ENCODE measurements at places on chromosomes 6 and 20. TPM values are rescaled to one million over a fixed set of nuclear protein-coding genes. Genes with fewer than 3 reads are reported as not detected.

Gene TMEM170B
- total RNA-seq = 1.7 TPM

Gene PRICKLE4
- 5.1 TPM for total RNA-seq

Gene PPP1R3G
- 1.9 TPM for total RNA-seq

Gene WFDC5
- 3.2 TPM for total RNA-seq

Gene CLVS2
- under 0.01 TPM for total RNA-seq

Gene ADGRF1
- total RNA-seq = 51.8 TPM

Gene OSBPL2
- total RNA-seq = 51.9 TPM

Gene VSX1
- total RNA-seq = not detected

Gene UBE2J1
- total RNA-seq = 27.2 TPM

Gene NRSN2
- total RNA-seq = 8.0 TPM

Gene ID4
- 23.9 TPM for total RNA-seq

Gene ZBP1
- total RNA-seq = 1.7 TPM

Gene AIF1
- total RNA-seq = 2.4 TPM

Gene CCDC170
- 3.3 TPM for total RNA-seq

Gene CUL9
- 27.0 TPM for total RNA-seq

DNA sequence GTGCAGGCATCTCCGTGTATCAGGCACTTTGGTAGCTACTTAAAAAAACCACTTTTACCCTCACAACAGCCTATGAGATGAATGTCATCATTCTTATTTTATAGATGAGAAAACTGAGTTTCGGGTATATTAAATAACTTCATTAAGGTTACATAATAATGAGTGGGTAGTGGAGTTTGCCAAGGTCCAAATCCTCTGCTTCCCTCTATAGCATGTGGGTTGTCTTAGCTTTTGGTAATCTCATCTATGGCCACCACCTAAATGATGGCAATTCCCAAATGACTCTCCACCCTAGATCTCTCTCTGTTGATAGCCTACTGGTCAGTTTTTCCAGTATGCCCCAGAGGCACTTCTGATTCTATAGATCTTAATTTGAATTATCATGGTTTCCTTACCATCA, 3.7 kb upstream of the RNF144B start:
- no peak for DNase-seq

DNA sequence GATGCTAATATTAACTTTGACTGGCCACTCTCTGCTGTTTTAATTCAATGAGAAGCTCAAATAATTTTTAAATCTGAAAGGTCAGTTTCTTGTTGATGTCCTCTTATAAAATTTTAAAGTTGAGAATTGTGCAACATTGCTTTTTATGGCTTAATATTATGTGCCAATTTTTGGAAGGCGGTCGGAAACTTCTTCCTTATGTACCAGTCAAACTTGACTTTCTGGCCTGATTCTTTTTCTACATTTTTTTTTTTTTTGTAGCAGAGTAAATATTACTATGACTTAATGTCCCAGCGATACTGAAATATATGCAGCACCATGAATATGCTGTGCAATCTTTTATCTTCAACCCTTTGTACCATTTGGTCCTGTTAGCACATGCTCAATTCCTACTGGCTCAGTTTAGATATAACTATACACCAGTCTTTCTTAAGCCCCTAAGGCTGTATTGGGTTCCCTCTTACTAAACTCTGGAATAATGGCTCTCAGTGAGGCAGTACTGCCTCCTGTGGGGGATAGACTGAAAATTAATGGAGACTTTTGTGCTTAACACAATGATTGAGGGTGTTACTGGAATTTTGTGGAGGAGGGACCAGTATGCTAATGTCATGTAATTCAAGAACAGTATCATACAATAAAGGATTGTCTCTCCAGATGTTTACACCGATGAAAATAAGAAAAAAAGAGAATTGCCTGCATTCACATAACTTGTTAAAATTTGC, 156.4 kb upstream of the SYNCRIP start:
- no peak for DNase-seq

- DNase-seq = no peak
These were observed 20.0 kb upstream of the CDYL start for GRCh38 chr6:4756247-4756646.

GRCh38 chr6:150269130-150269856, 99.5 kb upstream of the IYD start:
- no peak for DNase-seq

- DNase-seq = no peak
These were observed 10.2 kb upstream of the EEF1A2 start for GRCh38 chr20:63509088-63509564.

DNA sequence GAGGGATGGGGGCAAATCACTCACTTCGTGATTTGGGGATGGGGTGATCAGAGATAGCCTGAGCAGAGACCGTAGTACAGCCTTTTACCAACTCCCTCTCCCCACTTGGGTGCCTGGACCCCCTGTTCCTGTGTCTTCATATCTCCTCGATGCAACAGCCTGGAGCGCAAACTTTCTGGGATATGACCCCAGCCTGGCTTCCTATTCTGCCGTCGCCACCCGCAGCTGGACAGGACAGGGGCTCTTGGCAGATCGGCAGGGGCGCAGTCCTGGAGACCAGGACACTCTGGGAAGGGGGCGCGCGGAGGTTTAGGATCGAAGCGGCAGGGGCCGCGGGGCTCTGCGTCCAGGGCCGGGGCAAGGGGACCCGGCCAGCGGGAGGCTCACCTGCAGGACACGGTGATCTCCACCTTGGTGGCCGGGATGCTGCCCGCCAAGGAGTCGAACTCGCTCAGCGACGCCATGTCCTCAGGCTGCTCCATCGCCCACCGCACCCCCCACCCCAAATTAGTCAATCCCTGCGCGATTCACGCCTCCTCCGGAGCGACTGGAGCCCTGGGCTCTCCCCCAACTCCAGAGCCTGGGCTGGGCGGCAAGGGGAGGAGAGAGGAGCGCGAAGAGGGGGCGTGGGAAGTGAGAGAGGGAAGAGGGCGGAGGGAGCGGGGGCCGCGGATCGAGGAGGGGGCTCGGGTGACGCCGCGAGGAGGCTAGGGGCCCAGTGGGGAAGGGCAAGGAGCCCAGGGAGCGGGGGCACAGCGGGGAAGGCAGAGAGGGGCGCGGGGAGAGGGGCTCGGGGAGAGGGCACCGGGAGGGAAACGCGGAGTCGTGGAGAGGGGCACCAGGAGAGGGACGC, at the start of gene CPNE5:
Gene CPNE5 (minus strand): TSS at position 549 of the 853 bp plus-strand sequence. CDS start 67 bp downstream, at position 482.
- DNase-seq = no peak

- DNase-seq = no peak
These were observed 140.8 kb downstream of the ZFAND3 start for GRCh38 chr6:37960139-37960935.

DNA sequence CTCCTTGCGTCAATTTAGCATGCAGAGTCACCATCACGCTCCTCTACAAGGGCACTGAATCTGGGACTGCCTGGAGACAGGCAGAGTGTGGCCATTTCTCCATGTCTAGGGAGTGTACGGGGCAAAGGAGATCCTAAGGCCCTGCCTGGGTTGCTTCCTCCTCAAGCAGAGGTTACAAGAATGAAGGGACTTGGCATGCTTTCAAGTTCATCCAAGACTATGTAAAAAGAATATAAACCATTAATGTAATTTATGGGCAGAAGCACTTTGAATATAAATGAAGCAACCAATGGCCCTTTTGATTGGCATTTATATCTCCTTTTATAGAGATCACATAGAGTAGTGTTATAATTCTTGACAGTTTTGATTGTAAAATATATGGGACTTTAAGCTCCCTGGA, 137.5 kb downstream of the BTBD3 start:
- DNase-seq = no peak

- no peak for DNase-seq
These were observed 94.4 kb downstream of the CD83 start for GRCh38 chr6:14212020-14212419.

- peak; percentile 18 for DNase-seq
These were observed 3.7 kb downstream of the PRSS16 start for GRCh38 chr6:27251112-27251605.

- no peak for DNase-seq
These were observed 55.7 kb downstream of the FAM217A start for GRCh38 chr6:4023240-4023639.

GRCh38 chr20:7144464-7144863, 377.0 kb downstream of the BMP2 start:
- no peak for DNase-seq

GRCh38 chr20:50722424-50723155, 8.8 kb upstream of the PARD6B start:
- DNase-seq = no peak

- no peak for DNase-seq
These were observed 358.3 kb upstream of the EYS start for GRCh38 chr6:66065313-66065712.

DNA sequence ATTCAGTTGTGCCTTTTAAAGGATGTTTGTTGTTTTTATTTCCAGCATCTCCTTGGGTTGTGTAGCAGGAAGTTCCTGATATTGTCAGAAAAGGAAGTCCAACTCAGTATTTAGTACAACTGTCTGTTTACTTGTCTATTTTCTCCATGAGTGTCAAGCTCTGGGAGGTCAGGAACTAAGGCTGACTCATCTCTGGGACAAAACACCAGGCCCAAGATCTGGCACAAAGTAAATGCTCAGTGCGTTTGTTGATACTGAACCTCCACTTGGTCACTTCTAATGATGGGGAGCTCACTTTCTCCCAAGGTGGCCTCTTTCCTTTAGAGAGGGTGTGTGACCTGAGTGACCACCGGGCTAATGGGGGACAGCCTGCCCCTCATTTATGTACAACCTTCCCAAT, 12.6 kb upstream of the PIGU start:
- no peak for DNase-seq

- no peak for DNase-seq
These were observed 49.5 kb upstream of the TULP4 start for GRCh38 chr6:158262755-158263154.

- no peak for DNase-seq
These were observed 149.5 kb downstream of the BFSP1 start for GRCh38 chr20:17381724-17382123.

DNA sequence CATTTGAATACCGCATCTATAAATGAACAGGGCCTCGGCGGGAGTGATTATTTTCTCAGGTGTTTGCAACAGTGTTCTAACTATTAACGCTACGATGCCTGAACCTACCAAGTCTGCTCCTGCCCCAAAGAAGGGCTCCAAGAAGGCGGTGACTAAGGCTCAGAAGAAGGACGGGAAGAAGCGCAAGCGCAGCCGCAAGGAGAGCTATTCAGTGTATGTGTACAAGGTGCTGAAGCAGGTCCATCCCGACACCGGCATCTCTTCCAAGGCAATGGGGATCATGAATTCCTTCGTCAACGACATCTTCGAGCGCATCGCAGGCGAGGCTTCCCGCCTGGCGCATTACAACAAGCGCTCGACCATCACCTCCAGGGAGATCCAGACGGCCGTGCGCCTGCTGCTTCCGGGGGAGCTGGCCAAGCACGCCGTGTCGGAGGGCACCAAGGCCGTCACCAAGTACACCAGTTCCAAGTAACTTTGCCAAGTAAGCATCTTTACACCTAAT, 70.9 kb downstream of the HFE start:
- peak; percentile 69 for DNase-seq

- no peak for DNase-seq
These were observed 3.1 kb downstream of the IFNGR1 start for GRCh38 chr6:137216106-137216505.

- no peak for DNase-seq
These were observed 8.0 kb upstream of the SNX3 start for GRCh38 chr6:108268845-108269244.

GRCh38 chr20:24762791-24763350, 186.2 kb upstream of the CST7 start:
- no peak for DNase-seq

DNA sequence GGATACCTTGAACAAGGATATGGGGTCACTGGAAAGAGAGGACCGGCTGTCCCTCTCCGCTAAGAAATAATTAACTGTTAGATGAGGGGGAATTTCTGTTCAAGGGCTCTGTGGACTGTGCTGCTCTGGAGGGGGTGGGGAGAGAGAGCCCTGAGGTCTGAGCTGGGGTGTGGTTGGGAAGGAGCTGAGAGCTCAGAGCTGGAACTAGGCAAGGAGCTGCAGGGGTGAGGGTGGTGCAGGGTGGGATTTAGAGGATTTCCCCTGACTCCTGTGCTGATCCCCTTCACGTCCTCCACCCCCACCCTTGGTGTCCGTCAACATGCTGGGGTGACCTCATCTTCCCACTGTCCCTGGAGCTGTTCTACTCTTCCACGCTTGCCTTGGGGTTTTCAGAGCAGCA, 52.5 kb downstream of the HLA-A start:
- DNase-seq = no peak

DNA sequence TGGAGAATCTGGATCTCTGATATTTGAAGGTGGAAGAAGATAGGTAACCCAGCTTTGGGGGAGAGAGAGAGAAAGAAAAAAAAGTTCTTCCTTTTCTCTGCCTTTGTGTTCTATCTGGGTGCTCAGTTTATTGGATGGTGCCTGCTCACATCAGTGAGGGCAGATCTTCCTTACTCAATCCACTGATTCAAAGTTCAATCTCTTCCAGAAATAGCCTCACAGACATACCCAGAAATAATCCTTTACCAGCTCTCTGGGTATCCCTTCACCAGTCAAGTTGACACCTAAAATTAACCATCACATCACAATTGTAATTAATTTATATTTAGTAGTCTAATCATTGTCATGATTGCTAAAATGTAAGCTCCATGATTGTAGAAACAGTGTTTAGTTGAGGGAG, 189.1 kb downstream of the EPM2A start:
- DNase-seq = no peak

- no peak for DNase-seq
These were observed 189.3 kb upstream of the ARG1 start for GRCh38 chr6:131383421-131384411.

DNA sequence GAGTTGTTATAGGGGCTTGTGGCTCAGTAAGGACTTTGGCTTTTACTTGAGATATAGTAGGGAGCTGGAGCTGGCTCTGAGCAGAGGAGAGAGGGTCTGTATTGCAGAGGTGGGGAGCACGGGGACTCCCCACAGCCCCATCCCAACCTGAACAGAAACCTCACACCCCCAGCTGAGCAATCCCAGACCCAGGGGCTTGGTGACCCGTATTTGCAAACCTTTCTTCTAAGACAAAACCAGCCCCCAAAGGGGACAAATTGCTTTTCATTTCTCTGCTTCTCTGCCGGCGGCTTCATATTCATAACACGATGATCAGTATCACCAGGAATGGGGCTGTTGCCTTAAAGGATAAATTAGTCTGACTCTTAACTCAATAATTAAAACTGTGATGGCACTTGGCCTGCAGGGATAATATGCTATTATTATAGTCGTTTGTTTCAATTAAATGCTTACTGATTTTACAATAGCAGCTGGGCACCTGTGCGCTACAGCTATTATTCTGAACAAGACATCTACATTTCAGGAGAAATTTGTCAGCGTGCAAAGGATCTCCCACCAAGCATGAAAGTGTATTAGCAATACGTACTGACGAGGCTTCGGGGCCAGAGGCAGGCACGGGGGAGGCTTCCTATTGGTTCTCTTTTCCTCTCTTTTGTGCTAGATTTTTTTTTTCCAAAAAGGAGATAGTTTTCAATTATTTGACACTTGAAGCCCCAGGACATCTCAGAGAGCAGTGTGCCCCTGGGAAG, 118.1 kb downstream of the TOX2 start:
- no peak for DNase-seq

DNA sequence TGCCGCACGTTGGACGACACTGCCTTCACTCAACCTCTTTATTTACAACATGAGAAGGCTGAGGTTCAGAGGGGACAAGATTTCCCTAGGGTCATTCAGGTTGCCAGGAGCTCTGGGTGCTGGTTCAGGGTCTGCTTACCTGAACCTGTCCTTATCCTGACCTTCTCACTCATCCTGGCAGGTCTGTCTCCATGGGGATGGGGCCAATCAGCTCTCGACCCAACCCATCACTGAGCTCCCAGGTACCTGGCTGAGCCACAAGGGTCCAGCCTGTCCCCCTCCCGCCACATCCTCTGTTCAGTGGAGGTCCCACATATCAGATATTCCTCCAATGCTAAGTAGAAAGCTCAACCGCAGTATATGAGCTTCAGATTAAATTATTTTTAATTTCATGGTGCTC, 225.6 kb downstream of the ANKRD60 start:
- DNase-seq = no peak

Measured in esophagus squamous epithelium (tissue), 5 donors.